T follicular helper cell (primary cell): ENCODE measurements at places on chromosomes 3 and 15.

GRCh38 chr3:170826047-170826446 is 43.9 kb downstream of the RPL22L1 start:
- DNase-seq: no peak

DNA sequence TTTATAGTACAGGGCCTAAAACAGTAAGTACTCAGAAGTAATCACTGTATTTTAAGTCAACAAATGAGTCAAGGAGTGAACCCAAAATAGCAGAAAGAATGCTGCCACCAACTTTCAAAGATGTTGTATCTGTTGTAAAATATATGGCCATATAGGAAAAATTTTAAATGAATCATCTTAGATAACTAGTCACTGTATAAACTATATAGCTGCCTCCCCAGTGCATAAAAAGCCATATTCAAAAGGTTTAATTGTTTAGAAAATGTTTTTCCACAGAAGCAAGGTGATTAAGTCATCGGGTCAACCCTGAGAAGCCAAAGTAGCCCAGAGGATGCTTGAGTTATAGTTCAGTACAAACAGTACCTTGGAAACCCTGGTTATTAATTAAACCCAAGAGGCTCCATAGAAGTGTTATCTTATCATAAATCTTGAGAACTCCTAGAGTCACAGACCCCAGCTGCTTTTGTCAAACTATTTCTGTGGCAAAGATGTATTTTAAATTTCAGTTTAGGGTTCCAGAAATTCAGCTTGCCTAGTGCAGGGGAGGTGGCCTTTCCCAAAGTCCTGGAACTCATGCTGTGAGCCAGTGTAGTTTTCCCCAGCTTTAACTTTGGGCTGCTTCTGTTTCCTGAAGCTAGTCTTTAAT is 39.2 kb downstream of the MBNL1 start:
- DNase-seq: no peak

- no peak for DNase-seq
Observed at GRCh38 chr3:100277255-100277800, 16.5 kb downstream of the TBC1D23 start.

DNA sequence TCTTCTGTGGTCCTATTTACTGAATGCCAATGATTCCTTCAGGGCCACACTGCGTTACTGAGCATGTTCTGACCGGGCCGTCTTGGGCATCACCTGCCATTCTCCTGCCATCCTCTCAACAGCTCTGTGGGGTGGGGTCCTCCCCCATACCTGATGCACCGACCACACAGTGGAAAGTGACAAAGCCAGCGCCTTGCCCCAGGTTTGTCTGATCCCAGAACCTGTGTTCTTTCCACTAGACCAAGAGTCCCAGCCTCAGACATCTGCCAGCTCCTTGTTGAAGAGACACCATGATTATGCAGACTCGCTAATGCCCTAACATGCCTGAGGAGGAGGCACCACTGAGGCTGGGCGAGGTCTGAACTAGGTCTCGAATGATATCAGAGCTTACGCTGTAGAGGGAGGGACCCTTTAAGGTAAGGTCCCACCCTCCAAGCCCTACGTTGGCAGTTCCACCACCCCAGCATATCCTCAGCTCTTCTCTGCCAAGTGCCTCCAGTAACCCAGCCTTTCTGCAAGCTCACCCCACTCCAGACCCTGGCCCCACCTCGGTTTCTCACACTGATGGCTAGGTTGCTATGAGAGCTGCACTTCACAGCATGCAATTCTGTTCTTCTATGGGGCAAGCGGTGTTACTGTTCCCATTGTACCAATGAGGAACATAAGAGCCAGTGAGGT is 29.8 kb upstream of the PLXNA1 start:
- DNase-seq: no peak

DNA sequence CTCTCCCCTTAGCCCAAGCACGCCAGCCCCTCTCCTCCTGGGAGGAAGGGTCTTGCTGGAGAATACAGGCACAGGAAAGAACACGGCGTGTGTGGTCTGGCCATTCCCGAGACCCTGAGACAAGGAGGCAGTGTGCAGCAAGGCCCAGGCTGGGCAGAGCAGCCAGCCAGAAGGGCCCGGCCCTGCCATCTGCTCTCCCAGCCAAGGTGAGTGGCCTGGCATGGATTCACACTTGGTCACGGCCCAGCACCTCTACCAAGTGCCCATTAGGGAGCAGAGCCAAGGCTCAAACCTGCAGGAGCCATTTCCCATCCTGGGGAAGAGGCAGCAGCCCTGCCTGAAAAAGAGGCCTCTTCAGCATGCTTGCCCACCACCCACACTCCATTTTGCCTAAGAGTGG is 28.6 kb downstream of the MEGF11 start:
- no peak for DNase-seq

- DNase-seq: no peak
Observed at GRCh38 chr15:60961541-60962485, 267.3 kb downstream of the RORA start.

DNA sequence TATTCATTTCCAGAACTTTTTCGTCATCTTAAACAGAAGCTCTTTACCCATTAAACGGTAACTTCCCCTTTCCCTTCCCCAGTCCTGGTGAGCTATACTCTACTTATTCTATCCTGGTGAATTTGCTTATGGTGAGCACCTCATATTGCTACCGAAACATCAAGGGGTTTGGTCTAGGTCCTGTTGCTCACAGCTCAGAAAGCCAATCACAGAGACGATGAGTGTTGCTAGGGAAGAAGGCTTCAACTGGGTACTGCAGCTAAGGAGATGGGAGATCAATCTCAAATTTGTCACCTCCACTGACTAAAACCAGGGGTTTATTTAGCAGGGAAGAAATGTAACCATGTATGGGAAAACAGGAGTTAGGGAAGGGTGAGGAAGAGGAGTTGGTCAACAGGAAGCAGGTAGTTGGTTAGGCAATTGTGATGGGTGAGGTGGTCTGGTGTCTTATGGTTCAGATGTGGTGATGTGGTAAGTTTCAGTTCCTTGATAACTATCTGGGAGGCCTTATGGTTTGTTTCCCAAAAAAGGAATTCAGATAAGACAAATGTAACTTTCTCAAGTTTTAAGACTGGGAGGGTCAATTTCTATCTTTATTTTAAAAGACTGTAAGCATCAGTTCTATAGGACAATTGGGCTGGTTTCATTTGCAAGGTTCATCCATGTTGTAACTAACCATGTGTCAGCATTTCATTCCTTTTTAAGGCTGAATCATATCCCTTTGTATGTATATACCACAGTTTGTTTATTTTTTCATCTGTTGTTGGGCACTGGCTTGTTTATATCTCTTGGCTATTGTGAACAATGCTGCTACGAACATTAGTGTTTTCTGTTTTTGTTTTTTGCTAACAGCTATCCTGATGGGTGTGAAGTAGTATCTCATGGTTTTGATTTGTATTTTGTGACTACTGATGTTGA is 24.3 kb downstream of the ARHGAP11B start:
- DNase-seq: no peak

GRCh38 chr3:119340446-119340845 is 46.3 kb downstream of the ARHGAP31 start:
- no peak for DNase-seq
